ENCODE measurements at places on chromosomes 5 and 9. TPM values are rescaled to one million over a fixed set of nuclear protein-coding genes. Genes with fewer than 3 reads are reported as not detected.

GRK6 gene
- 28.8 TPM for polyA plus RNA-seq

IRX4 gene
- 0.05 TPM for polyA plus RNA-seq

CACNA1B gene
- polyA plus RNA-seq, result 0.01 TPM

F12 gene
- polyA plus RNA-seq, result 15.5 TPM

LRRC19 gene
- polyA plus RNA-seq, result not detected

CCDC192 gene
- not detected for polyA plus RNA-seq

ZNF169 gene
- polyA plus RNA-seq, result 3.1 TPM

SDHA gene
- polyA plus RNA-seq, result 134 TPM

MARCHF6 gene
- 47.5 TPM for polyA plus RNA-seq

DNA sequence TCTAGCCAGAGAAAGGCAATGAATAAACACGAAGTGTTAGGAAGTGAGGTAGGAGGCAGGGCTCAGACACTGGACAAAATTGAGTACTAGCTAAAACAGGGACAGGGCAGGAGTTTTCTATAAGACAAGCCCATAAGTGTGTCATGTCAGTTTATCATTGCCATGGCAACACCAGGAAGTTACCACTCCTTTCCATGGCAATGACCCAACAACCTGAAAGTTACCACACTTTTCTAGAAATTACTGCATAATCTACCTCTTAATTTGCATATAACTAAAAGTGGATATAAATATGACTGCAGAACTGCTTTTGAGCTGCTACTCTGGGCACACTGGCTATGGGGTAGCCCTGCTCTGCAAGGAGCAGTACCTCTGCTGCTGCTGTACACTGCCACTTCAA, 442.5 kb upstream of the COX7C start:
- peak; percentile 6 for DNase-seq

DNA sequence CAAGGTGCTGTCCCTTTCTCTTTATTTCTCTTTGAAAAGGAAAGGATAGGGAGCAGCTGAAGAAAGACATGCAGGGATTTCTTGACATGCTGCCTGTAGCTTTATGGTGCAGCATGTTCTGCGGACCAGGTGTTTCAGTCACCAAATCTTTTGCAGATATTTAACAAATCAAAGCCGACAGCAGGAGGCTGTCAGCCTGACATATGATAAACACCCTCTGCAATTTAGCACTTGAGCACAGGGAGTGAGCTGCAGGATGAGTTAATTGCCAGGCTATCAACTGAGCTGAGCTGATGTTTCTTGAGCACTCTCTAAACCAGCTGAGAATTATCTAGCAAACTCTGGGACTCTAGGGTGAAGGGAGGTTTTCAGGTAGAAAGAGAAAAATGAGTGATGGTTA, 212.8 kb upstream of the ATP10B start:
- no peak for DNase-seq

- DNase-seq, result no peak
Measured at GRCh38 chr9:15972760-15973159, 419.9 kb downstream of the CCDC171 start.

- DNase-seq, result no peak
Measured at GRCh38 chr5:2087980-2088379, 205.3 kb upstream of the IRX4 start.

DNA sequence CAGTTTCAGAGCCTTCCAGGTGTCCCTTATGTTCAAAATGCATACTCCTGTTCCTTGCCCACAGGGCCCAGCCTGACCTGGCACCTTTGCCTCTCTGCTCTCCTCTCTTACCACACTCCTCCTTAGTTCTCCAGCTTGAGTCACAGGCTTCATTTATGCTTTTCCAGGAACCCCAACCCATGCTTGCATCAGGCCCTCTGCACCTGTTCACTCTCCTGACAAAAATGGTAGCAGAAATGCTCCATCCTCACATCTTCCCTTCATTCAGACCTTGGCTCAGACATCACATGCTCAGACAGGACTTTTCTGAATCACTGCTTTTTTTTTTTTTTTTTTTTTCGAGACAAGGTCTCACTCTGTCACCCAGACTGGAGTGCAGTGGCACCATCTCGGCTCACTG, 15.1 kb upstream of the RNF145 start:
- DNase-seq, result no peak

GRCh38 chr5:173512637-173513435, 103.6 kb downstream of the BOD1 start:
- no peak for DNase-seq

GRCh38 chr9:69314547-69314946, 10.5 kb upstream of the ENTREP1 start:
- DNase-seq, result no peak

DNA sequence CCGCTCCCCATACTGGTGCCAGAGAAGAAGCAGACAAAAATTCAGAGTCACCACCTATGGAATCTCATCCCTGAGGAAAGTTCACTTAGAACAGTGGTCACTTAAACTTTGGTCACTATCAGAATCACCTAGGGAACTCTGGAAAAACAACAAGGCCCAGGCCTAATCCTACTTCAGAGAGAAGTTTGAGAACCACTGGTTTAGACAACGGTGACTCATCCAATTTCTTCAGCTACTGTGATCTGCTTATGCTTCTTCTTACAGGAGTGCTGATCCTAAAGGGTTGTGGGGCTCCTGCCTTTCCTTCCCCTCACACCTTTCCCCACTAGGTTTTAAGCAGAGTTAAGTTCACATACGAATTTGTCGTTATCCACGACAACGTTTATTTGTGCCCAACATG, 194.7 kb upstream of the KLF4 start:
- DNase-seq, result no peak

DNA sequence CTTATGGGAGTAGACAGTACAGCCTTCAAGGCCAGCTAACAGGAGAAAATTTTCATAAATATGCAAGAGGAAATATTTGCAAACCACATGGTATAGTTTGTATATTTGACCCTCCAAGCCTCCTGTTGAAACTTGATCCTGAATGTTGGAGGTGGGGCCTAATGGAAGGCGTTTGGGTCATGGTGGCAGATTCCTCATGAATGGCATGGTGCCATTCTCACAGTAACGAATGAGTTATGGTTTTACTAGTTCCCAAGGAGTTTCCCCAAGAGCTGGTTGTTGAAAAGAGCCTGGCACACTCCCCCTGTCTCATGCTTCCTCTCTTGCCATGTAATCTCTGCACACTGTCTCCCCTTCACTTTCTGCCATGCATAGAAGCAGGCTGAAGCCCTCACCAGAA, 3.3 kb upstream of the PAIP1 start:
- no peak for DNase-seq

GRCh38 chr5:160171666-160172065, 52.4 kb upstream of the PWWP2A start:
- no peak for DNase-seq

DNA sequence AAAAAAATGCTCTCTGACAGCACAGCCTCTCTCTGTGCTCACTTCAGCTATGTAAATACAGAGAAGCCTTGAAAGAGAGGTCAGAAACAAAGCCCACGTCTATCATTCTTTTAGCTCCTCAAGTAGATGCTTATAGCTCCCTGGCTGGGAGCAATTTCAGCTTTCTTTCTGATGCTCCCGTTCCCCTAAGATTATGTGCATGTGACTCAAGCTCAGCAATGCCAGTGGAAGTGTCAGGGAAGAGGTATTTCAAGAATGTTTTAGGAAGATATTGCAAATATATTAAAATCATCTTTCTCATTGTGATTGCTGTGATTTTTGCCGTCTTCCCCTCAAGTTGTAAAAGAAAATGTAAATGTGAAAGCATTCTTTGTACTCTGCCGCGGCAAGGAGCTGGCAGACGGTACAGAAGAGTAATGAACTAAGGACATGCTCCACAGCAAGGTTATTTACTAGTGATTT, 1353.7 kb upstream of the ACO1 start:
- no peak for DNase-seq

DNA sequence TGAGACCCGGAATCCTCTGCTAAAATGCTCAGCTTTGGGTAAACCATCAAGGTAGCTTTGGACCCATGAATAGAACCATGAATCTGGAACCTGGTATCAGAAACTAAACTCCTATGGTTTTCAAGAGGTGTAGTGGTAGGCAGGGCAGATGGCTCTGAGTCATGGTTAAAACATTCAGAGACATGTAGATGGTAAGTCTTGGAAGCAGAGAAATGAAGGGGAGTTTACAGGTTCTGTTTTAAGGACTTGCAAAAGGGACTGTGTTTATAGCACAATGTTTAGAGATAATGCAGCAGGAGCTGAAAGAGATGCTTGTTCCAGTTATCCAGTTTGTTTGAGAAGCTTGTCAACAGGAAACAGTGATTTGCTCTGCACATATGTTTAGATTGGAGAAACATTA, 36.0 kb upstream of the FBN2 start:
- no peak for DNase-seq

- DNase-seq, result no peak
Measured at GRCh38 chr9:31740705-31741104, 643.7 kb upstream of the ACO1 start.

DNA sequence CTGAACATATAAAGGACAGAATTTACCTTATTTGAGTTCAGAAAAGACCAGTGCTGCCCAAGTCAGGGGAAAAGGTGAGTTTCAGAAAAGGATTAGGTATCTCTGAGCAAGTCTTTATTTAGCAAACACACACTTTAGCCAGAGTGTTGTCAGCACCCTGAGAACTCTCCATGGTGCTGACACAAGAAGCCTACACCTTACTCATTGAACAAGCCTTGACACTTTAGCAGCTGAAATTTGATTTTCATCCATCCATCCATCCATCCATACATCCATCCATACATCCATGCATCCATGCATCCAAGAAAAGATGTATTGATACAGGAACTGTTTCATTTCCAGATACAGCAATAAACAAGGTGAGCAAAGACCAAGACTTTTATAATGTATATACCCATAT, 311.2 kb downstream of the TRIM32 start:
- DNase-seq, result no peak

DNA sequence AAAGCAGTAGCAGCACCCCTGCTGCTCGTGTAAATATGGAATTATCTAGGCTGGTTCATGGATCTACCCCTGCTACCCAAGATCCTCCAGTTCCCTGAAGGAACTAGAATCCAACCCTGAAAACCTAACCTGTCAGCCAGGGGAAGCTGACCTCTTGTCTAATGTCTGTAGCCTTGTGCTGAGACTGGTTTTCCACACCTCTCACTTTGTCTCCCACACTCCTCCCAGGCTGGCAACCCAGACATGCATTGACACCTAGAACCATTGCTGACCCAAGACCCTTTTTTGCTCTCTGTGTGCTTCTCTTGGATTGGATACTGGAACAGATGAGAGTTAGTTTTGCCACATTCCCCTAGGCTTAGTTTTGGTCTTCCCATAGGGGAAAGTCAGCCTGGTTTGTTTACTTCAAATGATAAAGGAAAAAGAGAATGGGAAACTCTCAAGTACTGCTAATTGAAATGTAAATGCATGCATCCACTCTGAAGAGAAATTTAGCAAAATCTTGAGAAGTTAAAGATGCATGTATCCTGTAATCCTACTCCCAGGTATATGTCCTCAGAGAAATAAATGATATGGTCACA, 36.6 kb upstream of the NR4A3 start:
- no peak for DNase-seq

DNA sequence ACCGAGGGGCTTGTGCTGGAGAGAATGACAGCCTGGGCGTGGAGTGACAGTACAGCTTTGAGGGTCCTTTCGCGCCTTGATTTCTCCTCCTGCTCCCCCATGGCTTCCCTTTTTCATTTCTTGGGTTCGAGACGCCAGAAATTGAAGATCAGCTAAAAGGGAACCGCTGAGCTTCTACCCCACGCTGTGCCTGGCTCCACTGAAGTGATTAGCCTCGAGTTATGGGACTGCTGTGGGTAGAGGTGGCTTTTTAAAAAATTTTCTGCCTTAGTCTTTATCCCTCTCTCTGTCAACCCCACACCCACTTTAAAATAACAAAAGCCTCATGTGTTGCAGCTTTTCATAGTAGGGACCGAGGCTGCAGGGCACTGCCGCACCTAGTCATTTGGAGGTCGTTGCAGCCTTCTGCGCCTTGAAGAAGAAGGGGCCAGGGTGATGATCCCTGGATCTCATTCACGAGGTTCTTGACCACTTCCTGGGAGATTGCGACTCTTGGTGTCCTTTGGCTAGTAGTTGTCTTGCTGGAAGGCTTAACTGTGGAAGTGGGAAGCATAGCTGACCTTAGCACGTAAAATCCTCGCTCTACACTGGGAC, 603 bp downstream of the PPIP5K2 start:
- DNase-seq, result no peak

GRCh38 chr5:154962494-154962893, 21.6 kb downstream of the MRPL22 start:
- DNase-seq, result no peak

DNA sequence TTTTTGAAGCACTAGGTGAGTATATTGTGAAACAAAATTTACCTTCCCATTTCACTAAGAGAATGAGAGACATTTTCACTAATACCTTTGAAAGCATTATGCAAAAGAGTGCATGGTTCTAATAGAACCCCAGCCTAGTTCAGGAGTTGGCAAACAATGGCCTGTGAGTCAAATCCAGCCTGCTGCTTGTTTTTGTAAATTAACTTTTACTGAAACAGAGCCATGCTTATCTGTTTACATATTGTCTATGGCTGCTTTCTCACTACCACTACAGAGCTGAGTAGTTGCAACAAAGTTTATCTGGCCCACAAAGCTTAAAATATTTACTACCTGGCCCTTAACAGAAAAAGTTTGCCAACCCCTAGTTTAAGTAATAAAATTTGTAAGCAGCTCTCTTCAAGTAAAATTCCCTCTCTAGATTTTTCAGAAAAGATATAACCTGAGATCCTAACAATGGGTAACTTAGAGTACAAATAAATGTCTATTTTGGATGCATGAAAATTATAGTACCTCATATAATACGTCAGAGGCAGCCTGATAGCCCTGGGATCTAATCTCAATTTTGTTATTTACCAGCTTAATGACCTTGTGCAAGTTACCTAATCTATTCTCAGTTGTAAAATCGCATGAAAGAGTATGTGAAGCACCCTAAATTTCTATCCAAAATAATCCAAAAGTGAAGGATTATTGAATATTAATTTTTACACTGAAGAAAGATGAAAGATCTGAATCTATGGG, 50.7 kb upstream of the ARL15 start:
- DNase-seq, result no peak

- DNase-seq, result peak; percentile 7
Measured at GRCh38 chr9:127049044-127049443, 73.4 kb downstream of the ANGPTL2 start.

DNA sequence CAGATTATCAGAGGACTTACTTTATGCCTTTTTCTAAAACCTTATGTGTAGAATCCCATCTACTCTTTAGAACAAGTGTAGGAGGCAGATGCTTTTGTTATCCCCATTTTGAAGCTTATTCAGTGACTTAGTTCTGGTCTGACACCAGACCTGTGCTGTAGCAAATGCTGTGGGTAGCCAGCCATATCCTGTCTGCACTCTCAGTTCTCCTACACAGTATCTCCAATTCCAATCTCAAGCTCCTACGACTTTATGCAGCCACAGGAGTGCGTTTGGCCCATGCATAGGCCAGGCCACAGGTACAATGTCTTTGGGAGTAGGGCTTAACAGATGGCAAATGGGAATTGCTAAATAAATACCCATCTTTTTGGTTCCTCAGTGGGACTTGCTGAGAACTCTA, 292.6 kb downstream of the MCTP1 start:
- DNase-seq, result no peak

All from A549 (cell line).